ENCODE measurements at places on chromosomes 6 and 20.

- no peak for DNase-seq
These were observed 146.7 kb upstream of the AFDN start for GRCh38 chr6:167679790-167680604.

DNA sequence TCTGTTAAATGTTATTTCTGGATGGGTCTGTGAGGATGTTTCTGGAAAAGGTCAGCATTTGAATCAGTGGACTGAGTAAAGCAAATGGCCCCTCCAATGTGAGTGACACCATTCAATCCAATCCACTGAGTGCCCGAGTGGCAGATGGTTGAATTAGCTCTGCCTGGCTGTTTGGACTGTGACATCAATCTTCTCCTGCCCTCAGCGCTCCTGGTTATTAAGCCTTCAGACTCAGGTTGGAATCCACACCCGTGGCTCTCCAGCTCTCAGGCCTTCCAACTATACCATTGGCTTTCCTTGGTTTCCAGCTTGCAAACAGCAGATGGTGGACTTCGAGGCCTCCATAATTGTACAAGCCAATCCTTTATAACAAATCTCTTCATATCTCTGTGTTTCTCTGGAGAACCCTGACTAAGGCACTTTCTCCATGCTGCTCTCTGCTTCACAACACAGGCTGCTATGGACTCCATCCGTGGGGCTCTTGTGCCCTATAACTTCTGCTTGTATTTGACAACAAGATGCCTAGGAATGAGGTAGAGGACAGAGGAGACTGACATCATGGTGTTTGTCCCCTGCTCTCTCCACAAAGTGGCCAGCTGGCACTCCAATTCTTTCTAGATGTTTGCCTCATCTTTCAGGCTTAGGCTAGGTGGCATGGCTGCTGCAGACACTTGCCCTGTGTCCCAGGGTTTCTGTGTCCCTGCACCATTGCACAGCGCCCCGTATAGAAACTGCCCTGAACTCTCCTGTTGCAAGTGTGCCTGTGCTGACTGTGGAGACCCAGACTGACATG, 4.8 kb upstream of the CSTL1 start:
- DNase-seq = no peak

DNA sequence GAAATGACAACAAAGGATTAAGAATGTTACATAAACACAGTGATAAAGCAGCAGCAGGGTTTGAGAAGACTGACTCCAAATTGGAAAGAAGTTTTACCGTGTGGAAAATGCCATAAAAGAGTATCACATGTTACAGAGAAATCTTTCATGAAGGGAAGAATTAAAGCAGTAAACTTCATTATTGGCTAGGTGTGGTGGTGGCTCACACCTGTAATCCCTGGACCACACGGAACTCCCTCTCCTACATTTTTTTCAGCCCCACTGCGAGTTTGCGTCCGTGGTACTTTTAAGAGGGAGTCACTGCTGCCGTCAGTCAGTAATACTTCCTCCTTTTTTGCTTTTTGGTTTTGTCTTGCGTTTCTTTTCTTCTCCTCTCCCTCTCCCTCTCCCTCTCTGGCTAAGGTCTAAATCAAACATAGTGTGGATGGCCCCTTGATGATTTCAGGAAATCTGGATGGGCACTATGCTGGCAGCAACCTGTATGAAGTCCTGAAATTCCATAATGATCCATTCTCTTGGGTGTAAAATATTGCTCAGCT, 112.3 kb downstream of the MAN1A1 start:
- no peak for DNase-seq

- no peak for DNase-seq
These were observed 131.0 kb downstream of the ID4 start for GRCh38 chr6:19968201-19968600.

DNA sequence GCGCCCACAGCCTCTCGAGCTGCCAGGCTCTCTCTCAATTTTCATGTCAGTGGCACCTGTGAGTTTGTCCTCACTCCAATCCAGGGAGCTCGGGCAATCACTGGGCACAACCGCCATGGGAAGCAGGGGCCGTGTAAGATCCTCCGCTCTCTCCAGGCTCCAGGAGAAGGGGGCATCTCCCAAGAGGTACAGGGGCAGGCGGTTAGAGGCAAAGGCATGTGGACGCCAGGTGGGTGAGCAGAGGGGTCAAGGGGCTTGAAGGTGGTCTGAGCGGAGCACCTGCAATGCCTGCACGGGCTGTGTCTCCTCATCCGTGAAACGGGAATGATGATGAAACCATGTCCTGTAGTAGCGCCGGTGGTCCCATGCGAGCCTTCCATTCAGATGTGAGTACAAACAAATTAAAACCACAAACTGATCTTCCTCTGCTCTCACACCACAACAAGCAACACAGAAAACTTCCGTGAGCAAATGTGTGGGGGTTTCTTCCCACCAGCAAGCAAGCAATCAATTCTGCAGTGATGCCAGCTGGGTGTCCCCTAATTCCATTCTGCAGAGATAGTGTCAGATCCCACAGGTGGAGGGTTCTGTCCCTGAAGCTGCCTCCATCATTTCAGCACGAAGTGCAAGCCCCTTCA, 222.5 kb upstream of the PMEPA1 start:
- DNase-seq = no peak

DNA sequence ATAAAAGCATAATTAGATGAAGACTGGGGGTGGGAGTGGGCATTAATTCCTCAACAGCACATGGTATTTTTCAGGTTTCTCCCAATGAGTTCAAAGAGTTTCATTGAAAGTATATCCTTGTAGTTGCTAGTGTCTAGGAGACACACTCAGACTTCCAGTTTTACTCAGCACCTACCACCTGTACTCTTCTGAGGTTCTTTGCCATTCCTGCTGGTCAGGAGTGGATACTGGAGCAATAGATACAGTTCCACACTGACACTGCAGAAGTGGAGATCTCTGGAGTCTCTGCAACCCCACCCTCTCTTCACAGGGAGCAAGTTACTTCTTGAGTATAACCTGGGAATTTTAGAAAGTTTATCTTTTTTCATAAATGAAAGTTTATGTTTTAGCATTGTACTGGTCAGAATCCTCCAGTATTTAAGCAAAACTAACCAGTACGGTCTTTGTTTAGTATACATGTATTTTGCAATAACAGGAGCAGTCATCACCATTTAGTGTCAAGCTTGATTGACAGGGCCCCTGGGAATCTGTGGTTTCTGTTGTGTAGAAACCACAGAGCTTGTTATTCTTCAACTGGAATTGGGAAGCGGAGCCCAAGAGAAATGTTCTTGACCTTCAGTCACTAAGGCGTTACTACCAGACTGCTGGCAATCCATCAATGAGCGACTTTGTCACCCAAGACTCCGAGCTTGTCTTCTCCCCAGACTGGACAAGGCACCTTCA, 148.1 kb downstream of the ZDHHC14 start:
- no peak for DNase-seq

DNA sequence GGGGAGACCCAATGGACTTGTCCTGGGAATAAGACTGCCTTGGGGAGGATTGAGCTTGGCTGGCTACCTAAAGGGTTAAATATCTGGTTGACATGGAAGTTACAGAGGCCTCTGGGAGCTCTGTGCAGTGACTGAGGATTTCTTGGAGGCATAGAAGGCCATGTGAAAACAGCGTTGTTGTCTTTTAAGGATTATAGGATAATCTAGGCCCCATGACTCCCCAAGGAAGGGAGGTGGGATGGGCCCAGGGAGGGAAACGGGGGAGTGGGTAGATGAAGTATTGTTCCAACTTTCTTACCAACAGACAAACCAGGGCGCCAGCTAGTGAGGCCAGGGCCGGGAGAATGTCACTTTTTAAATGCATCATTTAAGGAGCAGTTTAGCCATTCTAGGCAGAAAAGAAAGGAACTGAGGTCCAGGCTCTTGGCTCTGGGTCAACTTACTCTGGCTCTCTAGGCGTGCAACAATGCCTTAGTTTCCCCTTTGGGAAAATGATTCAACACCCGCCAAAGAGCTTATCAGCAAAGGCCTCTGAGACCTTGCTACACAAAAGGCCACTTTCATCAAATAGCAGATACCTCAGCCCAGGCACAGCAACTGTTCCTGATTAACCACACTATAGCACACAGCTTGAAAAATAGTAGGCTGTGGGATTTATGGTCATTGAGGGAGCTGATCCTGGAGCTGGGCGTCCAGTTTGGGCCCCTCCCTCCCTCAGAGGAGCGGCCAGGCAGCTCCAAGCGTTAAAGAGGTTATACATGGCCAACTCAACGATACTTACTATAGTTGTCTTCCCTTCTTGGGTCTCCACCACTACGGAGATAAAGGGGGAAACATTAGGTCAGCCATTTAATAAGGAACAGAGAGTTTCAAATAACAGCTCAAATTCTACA, 7.0 kb downstream of the MRPS18A start:
- DNase-seq = no peak

DNA sequence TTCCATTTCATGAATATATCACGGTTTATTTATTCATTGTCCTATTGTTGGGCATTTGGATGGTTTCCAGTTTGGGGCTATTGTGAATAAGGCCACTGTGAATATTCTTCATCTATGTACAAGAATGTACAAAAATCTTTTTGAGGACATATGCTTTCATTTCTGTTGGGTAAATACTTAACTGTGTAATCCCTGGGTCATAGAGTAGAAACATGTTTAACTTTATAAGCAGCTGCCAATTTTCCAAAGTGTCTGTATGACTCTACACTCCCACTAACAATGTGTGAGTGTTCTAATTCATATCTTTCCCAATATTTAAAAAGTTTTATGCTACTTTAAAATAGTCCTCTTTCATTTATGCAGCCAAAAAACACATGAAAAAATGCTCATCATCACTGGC, 98.6 kb downstream of the UST start:
- DNase-seq = no peak

GRCh38 chr6:35093783-35094182, 47.4 kb downstream of the TCP11 start:
- no peak for DNase-seq

- no peak for DNase-seq
These were observed 105.2 kb downstream of the NFATC2 start for GRCh38 chr20:51437182-51437924.

DNA sequence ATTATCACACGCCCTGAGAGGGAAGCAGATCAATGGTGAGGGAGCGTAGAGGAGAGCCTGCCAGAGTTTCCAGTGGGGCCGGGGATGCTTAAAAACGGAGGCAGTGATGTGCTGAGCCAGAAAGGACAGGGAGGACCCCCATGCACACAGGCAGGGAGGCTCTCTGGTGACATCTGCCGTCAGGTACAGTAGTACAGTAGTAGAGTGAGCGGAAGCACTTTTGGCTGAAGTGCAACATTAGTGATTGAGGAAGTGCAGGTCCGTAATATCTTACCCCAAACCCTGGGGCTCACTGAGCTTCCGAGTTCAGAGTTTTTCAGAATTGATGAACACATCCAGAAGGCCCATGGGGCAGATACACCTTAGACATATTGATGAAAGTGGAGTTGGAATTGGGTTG, 42.1 kb downstream of the GFRA4 start:
- DNase-seq = no peak

DNA sequence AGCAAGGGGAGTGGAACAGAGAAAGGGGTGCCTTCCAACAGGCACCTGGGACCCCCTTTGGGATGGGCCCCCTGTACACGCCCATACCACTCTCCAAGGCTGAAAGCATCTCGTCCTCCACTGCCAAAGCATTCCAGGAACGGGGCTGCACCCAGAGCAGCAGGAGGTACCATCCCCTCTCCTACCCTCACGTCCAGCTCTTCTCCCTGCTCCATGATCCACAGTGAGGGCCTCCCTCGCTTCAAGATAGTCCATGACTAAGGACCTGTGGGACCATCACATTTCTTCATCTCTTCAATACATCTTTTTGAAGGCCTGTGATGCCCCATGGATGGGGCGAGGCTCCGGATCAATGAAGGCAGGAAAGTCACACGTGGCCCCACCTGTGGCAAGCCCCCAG, 209.9 kb downstream of the ANKRD60 start:
- DNase-seq = no peak

- no peak for DNase-seq
These were observed 612.4 kb upstream of the IMPG1 start for GRCh38 chr6:76684875-76685274.

- peak; percentile 30 for DNase-seq
These were observed 23.8 kb upstream of the BNIP5 start for GRCh38 chr6:36360241-36361054.

DNA sequence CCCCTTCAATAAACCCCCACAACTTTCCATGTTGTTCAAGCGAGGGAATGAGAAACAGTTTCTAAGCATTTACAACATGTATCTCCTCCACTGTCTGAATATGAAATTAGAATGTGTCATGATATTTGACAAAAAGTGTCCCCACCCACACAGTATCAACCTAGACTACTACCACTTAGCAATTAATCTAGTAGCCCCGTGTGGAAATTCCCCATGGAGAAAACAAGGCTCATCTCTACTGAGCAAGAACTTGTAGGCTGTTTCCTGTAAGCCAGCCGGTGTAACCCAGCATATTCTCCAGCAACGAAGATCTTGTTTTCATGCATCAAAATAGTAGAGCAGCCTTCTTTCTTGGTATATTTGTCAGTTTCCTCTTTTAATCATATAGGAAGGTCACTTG, 115.0 kb downstream of the IRF4 start:
- no peak for DNase-seq
